NCI-H2029 treated with DMSO at 0.1 percent for 48 hours (cell line): ENCODE measurements at places on chromosomes 11 and 22.

DNA sequence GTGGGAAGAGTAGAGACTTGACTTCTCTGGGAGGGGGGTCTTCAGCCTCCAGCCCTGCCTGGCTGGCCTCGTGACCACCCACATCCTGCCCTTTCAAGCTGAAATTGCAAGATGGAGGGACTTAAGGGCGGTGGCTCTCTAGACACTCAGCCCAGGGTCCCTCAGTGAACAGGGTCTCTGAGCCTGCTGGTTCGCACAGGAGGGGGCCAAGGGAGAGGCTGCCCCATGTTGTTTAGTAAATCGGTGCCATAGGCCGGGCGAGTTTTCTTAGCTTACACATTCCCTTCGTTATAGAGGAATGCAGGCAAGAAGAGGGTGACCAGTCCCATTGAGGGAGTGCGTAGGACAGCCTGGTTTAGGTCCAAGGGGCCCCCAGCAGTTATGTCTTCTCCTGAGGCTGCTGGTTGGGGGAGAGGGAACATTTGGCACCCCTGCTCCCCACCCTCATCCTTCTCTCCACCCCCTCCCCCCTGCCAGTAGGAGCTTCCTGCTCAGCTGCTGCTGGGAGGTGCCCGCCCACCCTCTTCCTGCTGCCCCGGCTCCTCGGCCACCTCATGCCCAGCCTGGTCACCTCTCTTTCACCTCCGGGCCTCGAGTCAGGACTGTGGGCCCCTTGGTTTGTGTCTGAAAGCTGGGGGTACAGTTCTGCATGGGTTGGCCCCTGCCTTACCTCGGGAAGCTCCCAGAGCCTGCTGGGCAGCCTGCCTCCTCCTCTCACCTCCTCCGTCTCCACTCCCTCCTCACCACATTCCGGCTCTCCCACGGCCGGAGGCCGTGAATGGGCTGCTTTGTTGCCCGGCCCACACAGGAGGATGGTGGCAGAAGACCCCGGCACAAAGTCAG is 3.9 kb downstream of the FRMD8 start:
- no peak for DNase-seq

DNA sequence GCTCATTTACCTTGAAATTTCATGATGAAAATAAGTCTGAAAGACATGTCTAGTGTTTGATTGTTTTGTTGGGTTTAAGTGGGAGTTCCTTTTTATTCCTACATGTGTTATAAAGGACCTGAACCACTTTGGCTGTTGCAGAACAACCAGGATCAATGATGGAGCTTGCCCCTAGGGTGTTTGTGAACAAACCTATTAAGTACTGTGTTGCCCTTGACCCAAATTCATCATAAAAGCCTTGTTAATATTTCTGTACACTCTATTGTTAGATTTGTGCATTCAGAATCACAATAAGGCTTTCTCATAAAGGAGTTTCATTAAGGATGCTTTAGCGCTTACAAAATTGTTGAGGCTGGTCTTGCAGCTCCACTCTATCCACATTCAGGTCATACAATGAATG is 452.6 kb downstream of the NELL1 start:
- no peak for DNase-seq

- DNase-seq = no peak
Measured at GRCh38 chr11:84969103-84969502, 658.0 kb downstream of the DLG2 start.

GRCh38 chr11:67680696-67681470 is 6.5 kb upstream of the ALDH3B2 start:
- DNase-seq = no peak

- DNase-seq = no peak
Measured at GRCh38 chr22:44224166-44224565, 43.4 kb downstream of the PARVG start.

GRCh38 chr11:11528986-11529385 is 92.8 kb downstream of the GALNT18 start:
- DNase-seq = no peak

- DNase-seq = no peak
Measured at GRCh38 chr11:30984442-30984816, 385.1 kb downstream of the DCDC1 start.

GRCh38 chr11:110812086-110812733 is 100.0 kb upstream of the ARHGAP20 start:
- DNase-seq = no peak

DNA sequence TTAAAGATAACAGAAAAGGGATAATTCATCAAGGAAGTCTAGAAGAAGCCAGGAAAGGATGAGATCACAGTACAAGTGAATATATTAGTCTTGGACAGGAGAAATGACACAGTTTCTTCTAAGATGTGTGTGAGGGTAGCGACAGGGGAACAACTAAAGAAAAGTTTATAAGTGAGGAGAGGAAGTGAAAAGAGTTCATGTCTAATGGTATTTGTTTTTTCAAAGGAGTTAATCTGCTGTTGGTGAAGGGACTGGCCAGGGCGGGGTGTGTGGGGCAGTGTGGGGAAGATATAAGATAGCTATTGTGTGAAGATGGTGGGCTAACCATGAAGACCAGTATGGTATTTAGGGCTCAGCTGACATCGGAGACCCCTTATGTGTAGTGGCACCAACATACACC is 7.6 kb upstream of the PPFIBP2 start:
- no peak for DNase-seq

DNA sequence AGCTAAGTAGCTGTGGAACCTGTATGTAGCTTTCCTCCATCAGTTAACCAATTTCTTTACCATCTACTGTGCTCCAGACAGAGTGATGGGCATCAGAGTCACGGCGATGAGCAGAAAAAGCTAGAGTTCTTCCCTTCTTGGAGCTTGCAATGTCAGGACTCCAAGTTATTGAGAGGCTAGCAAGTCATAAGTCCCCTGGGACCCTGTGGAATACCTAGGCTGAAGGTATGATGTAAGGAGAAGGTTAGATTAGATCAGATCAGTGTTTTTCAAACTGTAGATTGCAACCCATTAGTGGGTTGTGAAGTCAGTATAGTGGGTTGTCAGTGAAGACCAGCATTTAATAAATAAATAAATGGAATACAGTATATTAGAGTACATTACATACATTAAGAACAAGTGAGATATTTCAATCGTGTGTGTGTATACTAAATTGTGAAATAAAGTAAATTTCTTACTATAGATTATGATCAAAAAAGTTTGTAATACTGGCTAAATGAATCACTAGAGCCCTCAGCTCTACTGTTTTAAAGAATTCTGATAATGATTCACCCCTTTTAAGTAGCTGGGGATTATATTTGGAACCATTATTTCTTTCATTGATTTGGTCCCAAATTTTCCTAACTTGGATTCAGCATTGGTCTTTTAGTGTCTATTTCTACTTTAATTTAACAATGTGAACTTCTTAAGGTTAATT is 52.3 kb downstream of the RASSF10 start:
- DNase-seq = no peak

DNA sequence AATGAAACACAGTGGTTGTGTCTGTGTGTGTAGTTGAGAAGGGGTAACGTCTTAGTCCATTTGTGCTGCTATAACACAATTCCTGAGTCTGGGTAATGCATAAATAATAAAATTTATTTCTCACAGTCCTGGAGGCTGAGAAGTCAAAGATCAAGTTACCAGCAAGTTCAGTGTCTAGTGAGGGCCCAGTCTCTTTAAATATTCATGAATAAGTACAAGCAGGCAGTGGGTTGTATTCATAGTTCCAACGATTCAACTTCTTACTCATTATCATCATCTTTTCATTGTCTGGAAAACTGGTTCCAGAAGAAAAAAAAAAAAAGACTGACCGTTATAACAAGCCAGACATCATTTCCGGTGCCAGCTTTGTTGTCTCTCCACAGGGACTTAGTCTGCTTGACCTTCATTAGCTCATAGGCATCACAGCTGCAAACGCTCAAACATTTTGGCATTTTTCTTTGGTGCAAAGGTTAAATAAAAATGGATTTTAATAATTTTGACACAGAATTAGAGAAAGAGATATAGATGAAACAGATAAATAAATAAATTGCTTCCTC is 1297.5 kb downstream of the LRRC4C start:
- DNase-seq = no peak

GRCh38 chr22:20571078-20571503 is 63.7 kb downstream of the MED15 start:
- no peak for DNase-seq

DNA sequence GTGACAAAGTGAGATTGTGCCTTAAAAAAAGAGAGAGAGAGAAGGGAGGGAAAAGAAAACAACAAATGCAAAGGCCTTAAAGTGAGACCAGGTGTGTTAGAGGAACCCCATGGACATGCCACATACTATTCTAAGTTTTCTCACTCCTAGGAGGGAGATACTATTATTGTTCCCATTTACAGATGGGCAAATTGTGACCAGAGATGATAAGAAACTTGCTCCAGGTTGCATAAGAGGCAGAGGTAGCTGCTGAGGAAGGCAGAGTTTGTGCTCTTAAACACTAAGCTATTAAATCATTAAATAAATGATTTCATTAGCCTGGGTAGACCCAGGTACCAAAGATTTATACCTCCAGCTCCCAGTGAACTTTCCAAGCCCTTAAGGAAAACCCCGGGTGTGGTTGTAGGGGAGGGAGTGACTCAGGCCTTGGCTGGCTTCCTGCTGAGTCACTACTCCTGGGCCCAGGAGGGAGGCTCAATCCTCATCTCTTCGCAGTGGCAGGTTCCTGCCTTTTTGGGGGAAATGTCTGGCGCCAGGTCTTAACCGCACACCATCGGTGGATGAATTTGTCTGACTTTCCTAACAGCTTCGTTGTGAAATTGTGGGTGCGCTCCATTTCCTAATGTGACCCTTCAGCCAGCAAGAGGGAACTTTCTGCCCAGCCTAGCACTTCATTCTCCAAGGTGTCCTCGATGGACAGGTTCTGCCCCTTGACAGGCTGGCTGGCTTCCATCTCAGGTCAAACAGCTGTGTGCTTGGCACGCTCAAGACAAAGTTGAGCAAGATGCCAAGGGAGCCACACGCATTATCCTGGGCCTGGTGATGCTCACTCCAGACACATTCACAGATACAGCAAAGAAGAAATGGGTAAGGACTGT is 33.4 kb upstream of the PTPRJ start:
- peak; percentile 11 for DNase-seq

DNA sequence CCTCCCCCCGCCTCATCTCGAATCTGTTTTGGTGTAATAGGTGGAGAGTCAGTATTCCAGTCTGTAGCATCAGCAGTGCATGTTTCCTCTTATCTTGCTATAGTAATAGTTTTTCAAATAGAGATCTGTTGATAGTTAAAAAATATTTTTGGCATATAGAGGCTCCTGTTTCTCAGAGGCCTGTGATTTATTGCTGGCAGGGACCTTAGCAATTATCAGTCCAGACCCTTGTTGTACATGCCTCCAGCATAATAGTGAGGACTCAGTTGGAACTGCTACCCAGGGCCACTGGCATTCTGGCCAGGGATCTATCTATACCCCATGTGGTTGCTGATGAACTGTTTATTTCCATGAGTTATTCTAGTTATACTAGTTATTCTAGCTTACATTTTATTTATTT is 52.6 kb downstream of the SPECC1L start:
- no peak for DNase-seq

DNA sequence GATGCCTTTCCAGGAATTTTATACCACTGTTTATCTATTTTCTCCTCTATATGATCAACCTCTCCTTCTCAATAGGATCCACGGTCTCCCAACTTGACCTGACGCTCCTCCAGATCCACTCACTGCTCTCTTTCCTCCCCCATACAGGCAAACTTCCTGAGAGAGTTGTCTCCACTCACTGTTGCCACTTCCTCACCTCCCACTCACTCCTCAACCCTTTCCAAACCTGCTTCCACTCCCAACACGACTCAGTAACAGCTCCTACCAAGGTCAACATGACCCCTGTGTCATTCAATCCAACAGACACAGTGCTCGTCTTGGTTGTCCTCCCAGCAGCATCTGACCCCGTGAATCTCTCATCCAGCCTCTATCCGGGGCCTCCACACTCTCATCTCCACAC is 3.1 kb downstream of the APBB1 start:
- DNase-seq = no peak

DNA sequence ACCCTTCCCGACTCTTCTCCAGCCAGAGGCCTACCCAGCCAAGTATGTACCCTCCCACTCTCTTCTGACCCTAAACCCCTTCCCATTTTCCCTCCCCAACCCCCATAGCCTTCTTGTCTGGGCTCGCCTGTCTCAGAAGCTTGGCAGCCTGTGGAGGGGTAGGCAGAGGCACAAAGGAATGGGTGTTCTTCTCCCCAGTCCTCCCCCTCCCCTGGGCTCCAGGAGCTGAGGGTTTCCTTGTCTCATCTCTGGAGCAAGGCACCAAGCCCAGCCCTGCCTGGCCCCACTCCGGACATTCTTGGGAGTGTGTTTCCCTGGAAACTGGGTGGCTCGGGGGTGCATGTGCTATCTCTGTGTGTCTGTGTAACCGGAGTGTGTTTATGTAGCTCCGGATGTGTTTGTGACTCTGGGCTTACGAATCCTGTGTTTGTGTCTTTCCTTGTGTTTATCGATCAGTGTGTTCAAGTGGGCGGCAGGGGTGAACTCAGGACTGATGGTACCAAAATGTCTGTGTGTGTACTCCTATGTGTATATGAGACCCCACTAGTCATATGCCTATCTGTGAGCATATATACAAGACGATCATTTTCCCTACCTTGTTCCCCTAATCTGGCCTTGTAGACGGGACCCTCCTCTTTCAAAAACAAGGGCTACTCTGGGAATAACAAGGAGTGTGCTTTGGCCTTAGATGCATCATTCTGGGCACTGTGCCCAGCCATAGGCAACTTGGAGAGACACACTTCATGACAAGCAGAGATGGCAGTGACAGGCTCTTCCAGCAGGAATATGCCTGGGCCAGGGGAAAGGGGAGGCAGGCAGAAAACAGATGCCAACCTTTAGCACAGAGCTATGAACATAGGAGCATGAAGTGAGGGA is 10.9 kb downstream of the PHLDB1 start:
- peak; percentile 53 for DNase-seq

DNA sequence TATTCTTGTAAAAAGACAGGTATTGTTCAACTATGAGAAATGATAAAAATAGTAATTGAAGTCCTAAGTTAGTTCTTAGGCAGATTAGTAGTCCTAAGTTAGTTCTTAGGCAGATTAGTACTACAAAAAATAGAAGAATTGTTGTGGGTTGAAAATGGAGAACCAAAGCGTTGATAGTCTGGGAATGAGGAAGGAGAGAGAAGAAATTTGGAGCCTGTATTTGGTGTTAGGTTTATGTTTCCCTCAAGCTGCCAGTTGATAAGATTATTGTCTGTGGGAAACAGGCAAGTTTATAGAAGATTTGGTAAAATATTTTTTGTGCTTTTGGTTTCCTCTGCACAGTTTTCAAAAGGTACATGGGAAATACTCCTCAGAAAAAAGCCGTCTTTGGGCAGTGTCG is 3.6 kb downstream of the BCO2 start:
- DNase-seq = no peak

DNA sequence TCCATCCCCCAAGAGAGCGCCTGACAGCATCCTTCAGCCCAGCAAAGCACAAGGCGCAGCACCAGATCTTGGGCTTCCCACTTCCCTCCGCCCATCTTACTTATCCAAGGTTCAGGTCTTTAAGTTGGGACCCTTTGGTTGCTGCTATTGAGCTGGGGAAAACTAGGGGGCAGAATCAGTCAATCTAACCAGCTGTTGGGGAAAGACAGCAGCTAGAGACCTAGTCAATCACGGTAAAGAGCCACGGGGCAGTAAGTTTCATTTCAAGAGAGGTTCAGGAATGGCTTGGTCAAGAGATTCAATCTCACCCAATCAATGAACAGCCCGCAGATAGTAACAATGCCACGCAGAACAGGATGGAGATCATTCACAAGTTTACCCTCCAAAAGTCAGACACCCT is 1.7 kb downstream of the ABTB2 start:
- no peak for DNase-seq

GRCh38 chr11:75147875-75148263 is 3.0 kb upstream of the SLCO2B1 start:
- no peak for DNase-seq
